Stimulated activated naive B cell treated with anti-CD40 and anti-IgM and Interleukin-4, amounts not matched to agents 10 μg/mL and 1 μg/mL and 100 μg/mL, for 72 hours (primary cell): ENCODE measurements at places on chromosomes 6 and 20.

DNA sequence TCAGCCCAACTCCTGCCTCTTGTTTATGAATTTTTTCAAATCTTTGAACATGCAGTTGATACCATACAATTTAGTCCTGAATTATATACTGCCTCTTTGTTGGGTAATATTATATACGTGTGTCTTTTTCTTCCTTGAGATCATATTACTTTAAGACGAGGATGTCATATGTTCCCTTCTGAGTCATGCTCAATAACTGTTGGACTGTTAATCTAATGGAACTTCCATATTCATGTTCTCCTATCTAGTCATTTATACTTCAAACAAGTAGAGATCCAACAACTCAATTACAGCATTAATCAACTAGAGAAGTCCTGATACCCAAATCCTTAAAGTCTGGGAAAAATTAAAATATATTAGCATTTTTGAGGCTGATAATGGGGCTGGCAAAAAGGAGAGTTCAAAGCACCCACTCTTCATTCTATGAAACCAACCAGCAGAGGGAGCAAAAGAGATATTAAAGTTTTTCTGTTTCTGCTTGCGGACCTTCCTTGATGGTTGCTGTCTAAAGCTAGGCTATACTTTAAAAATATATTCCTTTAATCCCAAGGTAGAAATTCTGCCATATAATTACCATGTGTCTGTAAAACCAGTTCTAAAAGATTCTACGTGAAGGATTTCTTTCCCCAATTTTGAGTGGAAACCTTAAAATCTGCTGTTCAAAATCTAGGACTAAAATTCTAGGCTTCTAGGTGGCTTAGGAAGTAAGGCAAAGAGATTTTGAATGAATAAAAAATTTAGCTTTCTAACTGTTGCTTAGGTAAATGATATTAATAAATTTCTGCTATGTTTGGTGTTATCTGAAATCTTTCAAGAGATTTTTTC is 498.9 kb downstream of the BCKDHB start:
- no peak for DNase-seq

DNA sequence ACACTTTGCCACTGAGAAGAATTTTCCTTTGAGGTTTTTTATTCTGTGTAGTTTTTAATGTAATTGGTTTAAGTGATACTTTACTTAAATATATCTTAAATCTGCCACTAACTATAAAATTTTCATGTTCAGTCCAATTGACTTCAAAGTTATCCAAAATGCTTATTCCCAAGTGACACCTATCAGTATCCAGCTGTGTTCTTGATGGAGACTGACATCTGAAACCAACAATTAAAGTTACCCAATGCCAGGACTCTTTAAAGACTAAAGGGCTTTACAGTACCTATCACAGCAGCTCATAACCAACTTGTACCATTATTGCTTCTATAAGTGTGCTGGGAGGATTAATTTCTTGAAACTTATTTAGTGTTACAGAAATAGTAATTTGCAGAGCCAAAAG is 13.8 kb upstream of the EYA4 start:
- no peak for DNase-seq

DNA sequence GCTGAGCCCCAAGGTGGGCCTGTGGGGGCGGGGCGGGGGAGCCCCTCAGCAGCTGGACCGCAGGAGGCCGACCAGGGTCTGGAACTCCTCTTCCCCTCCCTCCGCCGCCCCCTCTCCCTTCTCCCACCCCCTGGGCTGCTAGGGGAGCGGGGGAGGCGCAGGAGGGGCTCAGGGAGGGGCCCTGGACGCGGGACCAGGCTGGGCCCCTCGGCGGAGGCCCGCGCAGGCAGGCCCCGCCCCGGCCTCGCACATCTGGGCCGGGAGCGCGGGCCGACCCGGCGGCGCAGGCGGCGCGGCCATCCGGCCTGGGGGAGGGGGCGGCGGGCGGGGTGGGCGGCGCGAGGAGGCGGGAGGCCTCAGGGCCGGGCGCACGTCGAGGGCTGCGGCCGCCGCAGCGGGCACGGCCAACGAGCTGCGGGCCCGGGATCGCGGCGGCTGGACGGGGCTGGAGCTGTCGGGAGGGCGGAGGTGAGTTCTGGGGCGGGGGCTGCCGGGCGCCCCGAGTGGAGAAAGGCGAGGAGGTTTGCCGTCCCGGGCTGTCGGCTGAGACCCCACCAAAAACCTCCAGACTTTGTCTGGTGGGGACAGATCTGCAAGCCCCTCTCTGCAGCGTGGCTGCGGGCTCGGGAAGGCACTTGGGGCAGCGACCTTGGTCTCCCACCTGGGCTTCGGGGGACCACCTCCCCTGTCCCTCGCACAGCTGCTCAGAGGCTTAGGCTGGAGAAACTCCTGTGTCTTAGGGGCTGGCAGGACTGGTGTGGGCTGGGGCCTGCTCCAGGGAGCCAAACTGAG is at the start of gene HSPA12B:
HSPA12B (plus strand) TSS at position 359 of the 792 bp plus-strand sequence. CDS start 5,990 bp downstream, outside the sequence.
- no peak for DNase-seq

GRCh38 chr20:8837396-8837795 is 231.5 kb upstream of the PLCB4 start:
- DNase-seq, result no peak

GRCh38 chr6:131062241-131063027 is 611 bp downstream of the EPB41L2 start:
- DNase-seq, result peak; percentile 13

DNA sequence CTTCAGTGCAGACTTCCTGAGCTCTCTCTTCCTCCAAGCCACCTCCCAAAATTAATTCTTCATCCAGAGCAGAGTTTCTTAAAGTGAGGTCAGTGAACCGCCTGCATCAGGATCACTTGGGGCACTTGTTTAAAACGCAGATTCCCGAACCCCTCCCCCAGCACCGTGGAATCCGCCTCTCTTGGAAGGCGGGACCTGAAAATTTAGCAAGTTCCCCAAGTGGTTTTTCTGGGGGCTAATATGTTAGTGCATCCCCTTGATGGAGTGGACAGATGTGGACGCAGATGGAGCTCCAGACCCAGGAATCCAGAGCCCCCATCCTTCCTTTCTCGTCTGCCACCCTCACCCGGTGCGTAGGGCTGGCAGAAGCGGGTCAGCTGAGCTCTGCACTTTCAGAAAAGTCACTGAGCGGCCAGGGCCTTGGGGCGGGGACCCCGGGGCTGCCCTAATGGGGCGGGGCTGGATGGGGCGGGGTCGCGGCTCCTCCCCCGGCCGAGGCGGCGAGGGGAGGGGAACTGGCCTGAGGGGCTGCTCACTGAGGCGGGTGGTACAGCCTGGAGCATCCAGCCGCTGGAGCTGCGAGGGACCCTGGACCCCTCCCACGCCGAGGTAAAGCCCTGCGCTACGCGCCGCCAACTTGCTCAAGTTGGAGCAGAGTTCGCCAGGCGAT is at the start of the genes DEFB124 and REM1:
DEFB124 (minus strand) TSS at position 370 of the 670 bp plus-strand sequence. CDS start 2,114 bp downstream, outside the sequence.
REM1 (plus strand) TSS at position 531 of the 670 bp plus-strand sequence. CDS start 1,158 bp downstream, outside the sequence.
- DNase-seq, result no peak

DNA sequence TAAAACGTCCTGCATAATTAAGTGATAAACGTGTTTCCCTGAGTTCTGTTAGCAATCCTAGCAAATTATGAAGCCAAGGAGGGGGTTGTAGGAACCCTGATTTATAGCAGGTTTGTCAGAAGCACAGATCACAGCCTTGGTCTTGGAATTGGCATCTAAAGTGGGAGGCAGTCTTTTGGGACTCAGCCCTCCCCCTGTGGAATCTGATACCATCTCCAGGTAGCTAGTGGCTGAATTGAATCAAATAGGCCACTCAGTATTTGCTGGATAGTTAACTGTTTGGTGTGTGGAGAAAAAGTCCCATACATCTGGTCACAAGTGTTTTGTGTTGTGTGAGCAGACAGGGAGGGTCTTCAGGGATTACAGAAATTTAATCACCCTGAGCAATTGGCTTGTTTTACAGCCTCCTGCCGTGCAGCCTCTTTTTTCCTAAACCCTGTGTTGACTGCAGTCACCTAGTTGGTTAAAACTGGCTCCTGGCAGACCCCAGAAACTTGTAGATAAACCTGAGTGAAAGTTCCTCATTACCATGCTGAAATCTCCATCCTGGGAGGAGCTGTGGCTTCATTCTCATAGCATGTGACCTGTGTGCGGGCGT is 19.0 kb upstream of the KIFC1 start:
- DNase-seq, result no peak

GRCh38 chr6:75363304-75363703 is 78.7 kb upstream of the TMEM30A start:
- DNase-seq, result no peak

GRCh38 chr6:90534337-90535025 is 52.4 kb downstream of the MAP3K7 start:
- DNase-seq, result no peak
